Activated T-cell treated with anti-CD3 and anti-CD28 coated beads, Interleukin-2, amount 50 U/mL, for 1 hour (primary cell): ENCODE measurements at places on chromosomes 7 and 10.
A peak's percentile ranks its signal among the peaks of the same experiment; 100 is the strongest.

DNA sequence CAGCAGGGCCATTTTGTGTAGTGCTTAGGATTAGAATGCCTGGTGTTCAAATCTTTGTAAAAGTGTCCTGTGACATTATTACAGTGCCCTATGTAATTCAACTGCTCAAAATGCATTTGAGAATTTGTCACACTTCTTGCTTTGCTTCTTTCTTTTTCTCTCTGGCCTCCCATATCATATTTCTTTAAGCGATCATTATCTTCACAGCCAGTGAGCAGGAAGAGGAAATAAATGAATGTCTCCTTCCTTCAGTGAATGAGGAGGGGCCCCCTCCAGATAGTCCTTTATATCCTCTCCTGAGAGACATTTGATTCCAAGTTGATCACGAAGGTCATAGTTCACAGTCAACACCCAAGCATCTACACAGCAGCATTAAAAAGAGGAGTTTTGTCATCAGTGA, 425.1 kb upstream of the NPVF start:
- no peak for DNase-seq

GRCh38 chr7:5629941-5630340, 151.5 kb downstream of the RNF216 start:
- peak; percentile 41 for DNase-seq

- no peak for DNase-seq
Observed at GRCh38 chr10:125296598-125296997, 136.2 kb upstream of the CTBP2 start.

DNA sequence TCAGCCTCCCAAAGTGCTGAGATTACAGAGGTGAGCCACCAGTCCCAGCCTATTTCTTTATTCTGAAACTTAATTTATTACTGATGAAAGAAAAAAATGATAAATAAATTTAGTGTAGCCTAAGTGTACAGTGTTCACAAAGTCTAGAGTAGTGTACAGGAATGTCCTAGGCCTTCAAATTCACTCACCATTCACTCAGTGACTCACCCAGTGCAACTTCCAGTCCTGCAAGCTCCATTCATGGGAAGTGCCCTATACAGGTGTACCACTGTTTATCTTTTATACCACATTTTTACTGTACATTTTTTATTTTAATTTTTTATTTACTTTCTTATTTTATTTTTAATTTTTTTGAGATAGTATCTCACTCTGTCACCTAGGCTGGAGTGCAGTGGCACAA, 12.2 kb downstream of the MRLN start:
- no peak for DNase-seq
